ENCODE measurements at places on chromosomes 3 and 15. TPM values are rescaled to one million over a fixed set of nuclear protein-coding genes. Genes with fewer than 3 reads are reported as not detected.

Gene SOX2
- 264 TPM for total RNA-seq

Gene FAM107A
- 0.07 TPM for total RNA-seq

DNA sequence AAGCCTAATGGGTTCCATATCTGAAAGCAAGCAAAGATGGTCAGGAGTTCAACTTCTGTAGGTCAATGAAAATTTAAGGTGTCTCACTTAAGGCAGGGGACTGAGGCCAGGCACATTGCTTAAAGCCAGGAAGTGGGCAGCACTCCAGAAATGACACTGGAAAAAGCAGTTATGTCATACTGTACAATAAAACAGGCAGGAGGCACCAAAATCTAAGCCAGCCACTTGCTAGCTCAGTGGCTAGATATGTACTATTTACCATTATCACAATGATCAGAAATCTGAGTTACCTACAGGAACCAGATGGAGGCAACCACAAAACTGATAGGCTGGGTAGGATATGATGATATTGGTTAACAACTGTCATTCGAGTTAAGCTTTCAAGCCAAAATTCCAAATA, 57.3 kb downstream of the FRMD5 start:
- no peak for DNase-seq

Gene HIGD2B
- 0.17 TPM for total RNA-seq

All from H7 (cell line).